Left renal pelvis (tissue), 4 donors: ENCODE measurements at places on chromosomes 12 and 14.

GRCh38 chr14:62409626-62410300, 635.5 kb downstream of the KCNH5 start:
- no peak for DNase-seq

- DNase-seq, result no peak
Measured at GRCh38 chr12:76032043-76032981, 736 bp upstream of the PHLDA1 start.

- DNase-seq, result no peak
Measured at GRCh38 chr12:86774841-86775388, 518.7 kb upstream of the MGAT4C start.

DNA sequence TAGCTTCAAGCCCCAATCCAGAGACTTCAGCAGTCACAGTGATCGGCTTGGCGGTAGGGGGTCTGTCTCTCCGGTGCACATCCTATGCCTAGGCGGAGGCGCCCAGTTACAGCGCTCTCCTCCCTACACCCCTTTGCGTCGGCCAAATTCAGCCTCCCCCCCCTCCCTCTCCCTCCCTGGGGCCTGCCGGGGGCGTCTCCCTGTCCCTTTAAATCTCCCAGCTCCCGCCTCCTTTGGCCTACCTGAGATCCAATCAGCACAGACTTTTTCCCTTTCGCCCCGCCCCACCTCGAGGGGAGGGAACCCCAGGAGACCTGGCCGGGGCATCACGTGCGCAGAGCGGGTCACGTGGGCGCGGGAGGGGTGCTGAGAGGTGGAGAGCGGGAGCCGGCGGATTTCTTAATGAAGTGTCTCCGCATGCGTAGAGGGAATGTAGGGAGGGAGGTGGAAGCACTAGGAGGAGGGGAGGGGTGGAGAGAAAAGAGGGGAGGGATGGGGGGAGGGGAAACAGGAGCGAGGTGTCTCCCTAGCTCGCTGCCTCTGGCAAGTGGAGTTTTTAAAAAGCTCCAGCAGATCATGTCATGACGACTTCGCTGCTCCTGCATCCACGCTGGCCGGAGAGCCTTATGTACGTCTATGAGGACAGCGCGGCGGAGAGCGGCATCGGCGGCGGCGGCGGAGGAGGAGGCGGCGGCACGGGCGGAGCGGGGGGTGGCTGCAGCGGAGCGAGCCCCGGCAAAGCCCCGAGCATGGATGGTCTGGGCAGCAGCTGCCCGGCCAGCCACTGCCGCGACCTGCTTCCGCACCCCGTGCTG, at the start of gene HOXC13:
Gene HOXC13, plus strand, starts transcription at position 506 of the 815 bp plus-strand sequence. Its CDS starts 76 bp downstream, at position 582.
- peak; percentile 65 for DNase-seq

DNA sequence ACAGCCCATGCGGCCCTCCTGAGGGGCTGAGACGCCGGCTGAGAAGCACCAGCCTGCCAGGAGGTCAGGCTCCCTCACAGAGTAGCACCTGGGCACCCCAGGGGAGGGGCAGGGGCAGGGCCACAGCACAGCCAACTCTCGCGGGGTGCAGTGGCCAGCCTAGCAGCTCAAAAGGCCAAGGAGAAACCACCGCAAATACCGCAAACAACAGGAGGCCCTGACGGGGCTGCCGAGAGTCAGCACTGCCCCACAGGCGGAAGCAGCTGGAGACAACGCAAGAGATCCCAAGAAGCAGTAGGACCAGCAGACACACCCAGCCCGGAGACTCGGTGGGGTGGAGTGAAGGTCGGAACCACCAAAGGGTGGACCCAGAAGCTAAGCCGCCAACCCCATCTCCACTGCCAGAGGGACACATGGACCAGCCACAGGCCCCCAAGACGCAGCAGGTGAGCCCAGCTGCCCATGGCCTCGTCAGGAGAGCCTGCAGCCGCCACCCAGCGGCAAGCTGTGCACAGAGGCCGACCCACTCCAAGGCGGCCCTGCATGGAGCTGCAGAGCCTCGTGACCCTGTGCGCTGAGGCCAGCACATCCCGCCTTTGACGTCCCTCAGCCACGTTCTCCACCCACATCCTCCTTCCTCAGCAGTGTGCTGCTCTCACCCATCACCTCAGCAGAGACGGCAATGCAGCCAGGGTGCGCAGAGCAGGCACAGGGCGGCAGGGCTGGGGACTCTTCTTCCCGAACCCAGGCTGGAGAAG, 31.7 kb upstream of the BTBD6 start:
- DNase-seq, result no peak

GRCh38 chr12:32854716-32855115, 41.9 kb downstream of the PKP2 start:
- DNase-seq, result no peak

DNA sequence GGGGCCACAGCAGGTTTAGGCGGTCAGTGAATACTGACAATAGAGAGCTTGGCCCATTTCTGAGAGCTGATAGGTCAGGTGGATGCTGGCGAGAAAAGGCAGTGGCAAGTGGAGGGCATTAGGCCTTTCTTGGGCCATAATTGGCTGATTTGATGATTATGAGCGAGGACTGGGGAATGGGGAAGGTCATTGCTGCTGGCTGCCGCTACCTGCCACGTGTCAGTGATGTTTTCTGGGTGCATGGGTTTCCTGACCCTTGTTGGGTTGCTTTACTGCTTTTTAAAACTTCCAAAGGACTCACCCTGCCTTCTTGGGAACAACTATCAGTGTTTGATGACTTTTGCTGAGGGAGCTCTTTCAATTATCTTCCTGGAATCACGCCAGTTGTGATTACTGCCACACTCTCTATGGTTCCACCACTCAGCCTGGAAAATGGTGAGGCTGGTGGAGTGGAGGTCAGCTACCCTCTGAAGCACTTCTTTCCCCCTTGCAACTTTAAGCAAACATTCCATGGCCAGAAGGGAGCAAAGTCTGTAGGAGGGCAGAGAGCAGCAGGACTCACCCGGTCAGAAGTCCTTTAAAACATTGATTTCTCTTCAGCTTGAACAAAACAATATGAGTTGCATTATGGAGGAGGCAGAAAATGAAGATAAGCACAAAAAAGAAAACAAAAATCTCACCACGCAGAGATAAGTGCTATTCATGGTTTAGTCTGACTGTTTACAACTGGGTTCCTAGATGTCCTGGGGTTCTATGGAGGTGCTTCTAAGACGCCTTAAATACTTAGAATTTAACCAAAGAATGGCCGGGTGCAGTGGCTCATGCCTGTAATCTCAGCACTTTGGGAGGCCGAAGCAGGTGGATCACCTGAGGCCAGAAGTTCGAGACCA, 12.1 kb upstream of the SLC10A1 start:
- no peak for DNase-seq

DNA sequence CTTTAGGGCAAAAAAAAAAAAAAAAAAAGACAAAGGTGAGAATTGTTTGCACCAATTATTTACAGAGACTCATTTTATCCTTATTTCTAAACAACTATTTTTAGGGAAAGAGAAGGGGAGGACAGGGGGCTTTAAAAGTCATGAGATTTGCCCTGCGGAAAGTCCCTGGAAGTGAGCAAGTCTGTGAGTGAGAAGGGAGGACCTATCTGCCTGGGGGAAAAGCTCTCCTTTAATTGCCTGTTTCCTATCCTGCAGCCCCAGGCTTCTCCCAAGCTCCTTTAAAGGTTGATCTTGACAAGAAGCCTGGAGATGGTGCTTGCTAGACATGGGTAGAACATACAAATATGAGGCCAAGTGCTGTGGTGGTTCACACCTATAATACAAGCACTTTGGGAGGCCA, 8.3 kb upstream of the CHST11 start:
- DNase-seq, result no peak

GRCh38 chr12:84507956-84508850, 404.4 kb downstream of the SLC6A15 start:
- no peak for DNase-seq

GRCh38 chr12:59719701-59720100, 123.9 kb downstream of the SLC16A7 start:
- DNase-seq, result no peak

GRCh38 chr12:77995436-77996167, 164.9 kb downstream of the NAV3 start:
- DNase-seq, result no peak

DNA sequence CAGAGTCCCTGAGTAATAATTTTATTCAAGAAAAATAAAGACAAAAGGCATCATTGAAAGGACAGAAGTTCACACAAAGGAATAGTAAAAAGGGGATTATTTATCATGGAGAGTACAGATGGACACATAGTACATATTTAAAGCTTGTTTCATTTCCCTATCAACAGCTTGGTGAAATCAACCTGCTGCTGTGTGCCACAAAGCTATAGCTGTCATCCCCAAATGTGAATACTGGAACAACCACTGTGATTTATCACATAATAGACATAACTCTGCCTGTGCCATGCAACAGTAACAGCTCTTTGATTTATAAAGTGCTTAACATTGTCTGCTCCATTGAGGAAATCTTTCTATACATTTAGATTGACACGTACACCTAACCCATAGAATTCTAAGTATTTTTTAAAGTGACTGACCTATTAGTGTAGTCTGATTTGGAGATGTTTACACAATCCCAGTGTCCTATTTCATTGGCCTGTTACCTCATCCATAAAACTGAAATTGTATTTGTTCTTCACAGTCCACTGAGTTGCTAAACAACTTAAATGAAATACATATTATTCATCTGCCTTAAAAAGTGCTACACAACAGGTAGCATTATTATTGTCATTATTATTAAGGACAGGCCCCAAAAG, 3.3 kb downstream of the NEMF start:
- no peak for DNase-seq

GRCh38 chr14:51562816-51563215, 88.9 kb upstream of the FRMD6 start:
- no peak for DNase-seq

GRCh38 chr12:19992311-19992710, 376.0 kb upstream of the PDE3A start:
- DNase-seq, result no peak

GRCh38 chr12:110254971-110255540, 26.0 kb upstream of the ATP2A2 start:
- no peak for DNase-seq

DNA sequence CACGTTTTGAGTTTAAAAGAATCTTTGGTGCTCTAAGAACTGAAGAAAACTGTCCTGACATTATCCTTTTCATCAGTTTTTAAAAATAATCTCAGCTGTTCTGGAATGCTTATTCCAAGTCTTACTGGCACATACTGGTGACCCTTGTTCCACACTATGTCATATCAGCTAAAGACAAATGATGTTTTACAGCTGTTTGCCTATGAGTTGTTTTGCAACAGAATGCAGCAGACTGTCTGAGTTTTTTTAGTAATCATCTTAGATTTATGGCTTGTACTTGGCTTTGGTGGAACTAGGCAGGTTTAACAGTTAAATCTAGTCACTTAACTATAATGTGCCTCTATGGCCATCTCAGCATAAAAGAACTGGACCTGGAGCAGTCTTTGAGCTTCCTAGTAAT, 91.6 kb upstream of the GRIN2B start:
- DNase-seq, result no peak

DNA sequence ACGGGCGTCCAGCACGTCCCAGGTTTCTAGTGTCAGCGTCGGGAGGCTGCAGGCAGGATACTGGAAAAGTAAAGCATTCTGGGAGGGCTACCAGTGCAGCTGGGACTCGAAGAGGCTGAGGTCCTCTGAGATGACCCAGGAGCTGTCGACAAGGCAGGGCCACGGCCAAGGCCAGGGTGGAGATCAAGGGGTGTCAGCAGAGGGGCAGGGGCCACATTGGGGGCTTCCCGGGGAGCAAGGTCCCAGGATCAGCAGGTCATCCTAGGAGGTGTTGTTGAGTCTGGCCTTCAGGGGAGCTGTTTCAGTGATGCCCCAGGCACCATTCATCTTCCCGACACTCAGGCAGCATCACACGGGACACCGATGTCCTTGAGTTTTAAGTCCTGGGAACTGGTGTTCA, 377.8 kb upstream of the SFSWAP start:
- no peak for DNase-seq
